ENCODE measurements at places on chromosomes 3 and 15. TPM values are rescaled to one million over a fixed set of nuclear protein-coding genes. Genes with fewer than 3 reads are reported as not detected.

The MESP2 gene
- total RNA-seq, result not detected

The GP5 gene
- total RNA-seq, result 0.38 TPM

The PAK6 gene
- total RNA-seq, result 5.6 TPM

The CYP1A1 gene
- total RNA-seq, result 0.38 TPM

The SI gene
- not detected for total RNA-seq

The ACKR4 gene
- 8.5 TPM for total RNA-seq

The RAD51 gene
- total RNA-seq, result 1.1 TPM

The HEXA gene
- 219 TPM for total RNA-seq

The FETUB gene
- not detected for total RNA-seq

The SLC2A2 gene
- not detected for total RNA-seq

The C15orf40 gene
- 17.8 TPM for total RNA-seq

The DOCK3 gene
- total RNA-seq, result 1.5 TPM

GRCh38 chr3:48686538-48687219 is 964 bp upstream of the NCKIPSD start:
- no peak for DNase-seq

GRCh38 chr3:46887980-46888494 is 10.5 kb downstream of the PTH1R start:
- no peak for DNase-seq

- no peak for DNase-seq
Observed at GRCh38 chr15:31302029-31302657, 24.5 kb upstream of the KLF13 start.

DNA sequence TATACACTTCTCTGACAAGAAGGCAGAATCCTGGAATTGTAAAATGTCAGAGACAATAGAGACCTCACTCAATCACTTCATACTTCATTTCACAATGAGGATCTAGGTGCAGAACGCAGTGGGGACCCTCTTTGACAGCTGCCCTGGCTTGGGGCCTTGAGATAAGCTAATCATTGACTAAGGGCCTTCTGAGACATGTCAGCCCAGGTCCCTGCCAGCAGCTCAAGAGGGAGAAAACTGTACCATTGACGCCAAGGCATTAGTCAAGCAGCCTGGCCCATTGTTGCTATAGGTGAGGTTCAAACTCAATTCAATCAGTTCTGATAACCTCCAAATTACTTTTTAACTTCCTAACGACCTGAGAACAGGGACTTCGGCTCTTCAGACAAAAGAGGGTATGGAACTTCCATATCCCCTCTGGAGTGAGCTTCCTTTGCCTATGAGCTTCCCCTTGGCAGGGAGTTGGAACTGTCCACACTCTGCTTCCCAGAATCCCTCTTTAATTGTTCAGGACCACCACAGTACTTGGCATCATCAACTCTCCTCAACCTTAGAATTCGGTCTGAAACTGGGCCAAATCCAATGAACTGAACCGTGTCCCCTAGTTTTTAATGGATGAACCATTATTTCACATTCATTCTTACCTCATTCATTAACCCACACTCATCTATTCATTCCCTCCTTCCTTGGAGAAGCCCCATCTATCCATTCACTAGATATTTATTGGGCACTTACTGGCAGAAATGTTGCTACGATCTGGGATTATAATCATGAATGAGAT is 1.5 kb upstream of the CYP8B1 start:
- DNase-seq, result no peak

- DNase-seq, result no peak
Observed at GRCh38 chr3:54985856-54986255, 58.0 kb upstream of the LRTM1 start.

DNA sequence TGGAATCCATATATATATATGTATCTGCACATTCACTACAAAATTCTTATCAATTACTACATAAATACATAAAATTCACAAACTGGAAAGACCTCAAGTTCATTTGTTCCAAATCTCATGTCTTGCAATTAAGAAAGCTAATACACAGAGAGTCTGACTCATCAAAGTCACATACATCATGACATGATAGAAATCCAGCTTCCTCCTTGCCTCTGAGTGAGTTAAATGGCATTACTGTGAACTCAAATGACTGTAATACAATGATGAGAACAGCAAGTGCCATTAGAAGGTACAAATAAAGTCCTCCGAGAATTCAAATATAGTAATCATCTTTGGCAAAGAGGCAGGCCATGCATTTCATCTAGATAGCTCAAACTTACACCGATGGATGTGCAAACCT is 55.1 kb upstream of the AGTR1 start:
- DNase-seq, result no peak

DNA sequence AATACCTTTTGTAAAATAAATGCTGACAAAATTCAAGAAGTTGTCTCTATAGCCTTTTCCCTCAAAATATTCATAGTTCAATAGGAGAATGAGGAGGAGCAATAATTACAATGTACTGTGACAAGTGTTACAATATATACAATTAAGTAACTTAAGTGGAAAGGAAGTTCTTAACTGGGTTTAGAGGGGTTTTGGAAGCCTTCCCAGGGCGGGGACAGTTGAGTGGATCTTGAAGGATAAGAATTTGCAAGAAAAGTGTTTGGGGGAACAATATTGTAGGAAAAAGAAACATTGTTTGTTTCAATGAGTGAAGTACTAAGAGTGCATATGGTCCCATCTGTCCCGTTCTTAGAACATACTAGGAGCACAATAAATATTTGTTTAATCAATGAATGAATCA is 165.2 kb upstream of the PLSCR5 start:
- no peak for DNase-seq

GRCh38 chr15:51706926-51707608 is 25.8 kb downstream of the SCG3 start:
- no peak for DNase-seq

- DNase-seq, result no peak
Observed at GRCh38 chr3:85270488-85270887, 311.7 kb downstream of the CADM2 start.

- no peak for DNase-seq
Observed at GRCh38 chr3:15630646-15631350, 29.3 kb downstream of the BTD start.

DNA sequence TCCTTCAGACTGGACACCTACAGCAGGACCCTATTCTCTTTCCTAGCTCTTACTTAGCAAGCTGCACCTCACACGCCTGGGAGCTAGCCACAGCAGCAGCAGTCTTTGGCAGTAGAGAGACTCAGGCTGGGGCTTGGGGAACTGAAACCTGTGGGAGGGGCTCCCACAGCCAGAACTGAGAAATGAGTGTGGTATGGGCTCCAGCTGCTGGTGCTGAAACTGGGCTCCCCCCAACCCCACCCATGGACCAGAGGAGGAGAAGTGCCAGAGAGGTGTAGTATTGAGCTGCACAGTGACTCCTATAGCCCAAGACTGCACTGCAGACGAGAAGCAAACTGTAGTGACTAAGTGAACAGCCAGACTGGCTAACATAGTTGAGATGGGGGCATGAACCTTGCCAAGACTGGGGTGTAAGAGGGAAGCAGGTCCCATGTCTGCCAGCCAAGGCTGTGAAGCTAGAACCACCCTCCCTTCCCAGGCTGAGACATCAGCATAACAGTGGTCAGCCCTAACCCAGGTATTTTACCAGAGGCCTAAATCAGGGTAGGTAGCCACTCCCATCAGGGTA is 62.5 kb downstream of the MYO5A start:
- peak; percentile 72 for DNase-seq

- DNase-seq, result no peak
Observed at GRCh38 chr3:67016522-67017080, 18.5 kb downstream of the KBTBD8 start.

- DNase-seq, result no peak
Observed at GRCh38 chr15:91694831-91695210, 158.7 kb upstream of the SLCO3A1 start.

DNA sequence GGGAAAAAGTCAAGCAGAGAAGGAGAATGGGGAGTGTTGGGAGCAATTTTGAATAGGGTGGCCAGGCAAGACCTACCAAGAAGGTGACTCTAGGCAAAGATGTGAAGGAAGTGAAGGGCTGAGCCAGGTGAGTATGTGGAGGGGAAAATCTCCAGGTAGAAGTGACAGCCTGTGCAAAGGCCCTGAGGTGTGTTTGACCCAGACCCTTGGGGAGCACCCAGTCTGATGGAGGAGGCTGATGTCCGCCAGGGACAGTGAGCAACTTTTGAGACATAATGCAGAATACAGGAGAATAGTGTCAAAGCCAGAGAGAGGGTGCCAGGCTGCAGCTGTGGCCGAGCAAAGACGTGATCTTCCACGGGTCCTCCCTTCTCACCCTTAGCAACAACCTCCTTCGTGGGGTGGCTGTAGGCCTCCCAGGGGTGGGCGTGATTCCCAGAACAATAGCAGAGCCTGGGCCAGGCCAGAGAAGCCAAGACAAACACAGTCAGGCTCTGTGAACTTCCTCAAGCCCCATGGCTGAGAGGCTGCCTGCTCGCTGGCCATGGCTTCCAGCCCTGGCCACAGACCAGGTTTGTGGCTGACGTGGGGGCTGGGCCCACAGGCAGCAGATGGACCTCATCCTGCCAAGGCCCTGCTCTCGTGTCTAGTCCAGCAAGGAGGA is 58.1 kb downstream of the SLC6A6 start:
- DNase-seq, result no peak

DNA sequence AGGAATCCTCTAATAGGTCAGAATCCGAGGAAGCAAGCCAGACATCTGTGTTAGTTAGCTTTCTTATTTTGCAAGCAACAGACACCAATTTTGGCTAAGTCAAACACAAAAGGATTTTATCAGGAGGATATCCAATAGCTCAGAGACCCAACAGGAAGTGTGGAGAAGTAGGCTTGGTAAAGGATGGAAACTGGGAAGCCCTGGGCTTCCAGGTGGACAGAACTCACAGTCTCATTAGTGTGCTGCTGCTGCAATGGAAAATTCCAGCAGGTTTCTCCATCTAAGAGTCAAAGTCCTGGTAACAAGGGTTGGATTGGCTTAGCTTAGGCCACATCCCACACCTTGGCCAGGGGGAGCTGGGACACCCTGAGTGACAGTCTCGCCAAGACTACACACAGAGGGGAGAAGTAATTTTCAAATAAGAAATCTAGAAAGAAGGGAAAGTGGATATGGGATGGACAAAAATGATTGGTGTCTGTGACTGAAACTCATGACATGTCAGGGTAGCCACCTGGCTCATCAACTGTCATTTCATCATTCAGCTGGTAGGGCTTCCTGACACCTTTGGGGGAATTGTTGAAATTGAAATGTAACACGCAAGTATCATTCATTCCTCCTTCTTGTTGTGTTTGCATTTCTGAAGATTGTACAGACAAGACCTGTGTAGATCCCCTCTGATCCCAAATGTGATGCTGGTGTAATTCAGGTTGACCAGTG is 158.6 kb downstream of the THSD4 start:
- no peak for DNase-seq

DNA sequence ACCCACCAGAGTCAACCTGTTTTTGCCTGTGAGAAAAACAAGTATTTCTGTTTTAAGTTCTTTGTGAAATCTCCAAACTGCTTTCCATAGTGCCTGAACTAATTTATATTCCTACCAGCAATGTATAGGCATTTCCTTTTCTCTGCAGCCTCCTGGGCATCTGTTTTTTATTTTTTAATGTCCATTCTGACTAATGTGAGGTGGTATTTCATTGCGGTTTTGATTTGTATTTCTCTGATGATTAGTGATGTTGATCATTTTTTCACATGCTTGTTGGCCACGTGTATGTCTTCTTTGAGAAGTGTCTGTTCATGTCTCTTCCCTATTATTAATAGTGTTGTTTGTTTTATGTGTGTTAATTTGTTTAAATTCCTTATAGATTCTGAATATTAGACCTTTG is 820.5 kb downstream of the MCTP2 start:
- no peak for DNase-seq

DNA sequence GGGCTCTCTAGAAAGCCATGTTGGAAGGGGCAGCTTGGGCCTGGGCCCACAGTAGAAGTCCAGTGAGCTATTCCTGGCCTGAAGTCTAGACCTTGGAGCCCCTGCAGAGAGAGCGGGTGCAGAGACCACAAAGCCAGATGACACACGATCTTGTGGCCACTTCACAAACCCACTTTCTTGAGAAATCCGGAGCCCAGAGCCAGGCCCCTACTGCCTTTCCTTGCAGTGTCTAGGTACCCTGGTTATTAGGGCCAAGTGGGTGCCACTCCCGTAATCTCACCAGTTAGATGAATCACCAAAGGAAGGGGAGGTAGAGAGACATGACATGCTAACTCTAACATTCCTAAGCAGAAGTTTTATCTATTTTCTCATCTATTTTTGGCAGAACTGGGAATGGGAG is 72.5 kb upstream of the ADAMTSL3 start:
- no peak for DNase-seq

- no peak for DNase-seq
Observed at GRCh38 chr3:171375666-171376595, 84.3 kb downstream of the TNIK start.

Measured in lower lobe of right lung (tissue), 2 donors.